ENCODE measurements at places on chromosomes 11 and 22.

- no peak for DNase-seq
Observed at GRCh38 chr11:121293288-121293594, 670 bp downstream of the SC5D start.

DNA sequence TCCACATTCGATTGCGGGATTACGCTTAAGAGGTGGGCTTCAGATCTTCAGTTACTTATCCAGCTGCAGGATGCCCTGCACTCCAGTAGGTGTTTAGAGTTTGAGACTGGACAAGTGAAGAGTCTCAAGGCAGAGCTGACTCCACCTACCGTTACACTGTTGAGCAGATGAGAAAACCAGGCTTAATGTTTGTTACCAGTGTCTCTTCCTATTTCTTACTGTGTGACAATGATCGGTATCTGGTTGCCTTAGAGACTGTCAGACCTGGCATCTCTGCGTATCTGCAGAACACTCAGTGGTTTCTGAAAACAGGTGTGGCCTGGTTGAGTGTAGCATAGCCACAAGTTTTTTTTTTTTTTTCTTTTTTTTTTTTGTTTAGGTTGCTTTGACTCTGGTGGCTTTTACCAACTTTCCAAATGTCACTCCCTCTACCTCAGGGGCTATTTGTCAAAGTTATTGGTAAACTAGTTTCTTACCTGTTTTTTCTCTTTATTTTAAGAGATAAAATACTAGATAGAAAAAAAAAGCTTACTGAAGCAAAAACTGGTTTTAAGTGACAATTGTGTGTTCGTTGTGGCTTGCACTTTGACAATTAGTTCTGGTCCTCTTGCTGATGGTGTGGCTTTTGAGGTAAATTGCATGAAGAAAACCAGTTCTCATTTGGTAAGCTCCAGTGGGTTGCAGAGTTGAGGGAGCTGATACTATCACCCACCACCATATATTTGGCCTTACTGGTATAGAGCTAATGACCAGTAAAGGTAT is 284.8 kb downstream of the ETS1 start:
- peak; percentile 65 for DNase-seq

- DNase-seq: no peak
Observed at GRCh38 chr11:7546324-7546791, 32.6 kb downstream of the PPFIBP2 start.

- DNase-seq: no peak
Observed at GRCh38 chr11:92137747-92138146, 86.9 kb upstream of the FAT3 start.

- no peak for DNase-seq
Observed at GRCh38 chr11:104061853-104062521, 25.5 kb downstream of the DDI1 start.

DNA sequence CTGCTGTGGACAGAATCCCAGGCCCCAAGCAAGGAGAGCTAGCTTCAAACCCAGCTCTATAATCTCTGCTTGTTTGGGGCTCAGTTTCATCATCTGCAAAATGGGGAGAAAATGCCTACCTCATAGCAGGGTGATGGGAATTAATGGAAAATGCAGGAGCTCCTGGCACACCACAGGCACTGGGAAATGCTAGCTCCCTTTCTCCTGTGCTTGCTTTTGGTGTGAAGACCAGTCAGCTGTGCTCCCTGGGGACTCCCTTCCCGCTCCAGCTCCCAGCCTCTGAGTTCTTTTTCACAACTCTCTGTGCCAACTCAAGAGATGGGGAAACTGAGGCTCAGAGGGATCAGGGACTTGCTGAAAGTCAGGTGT is 8.2 kb upstream of the SERPINH1 start:
- no peak for DNase-seq

GRCh38 chr11:48095779-48096470 is 115.6 kb downstream of the PTPRJ start:
- no peak for DNase-seq

GRCh38 chr11:122113836-122114825 is 1.9 kb downstream of the BLID start:
- no peak for DNase-seq
